ENCODE measurements at places on chromosomes 3 and 15.

- no peak for DNase-seq
Observed at GRCh38 chr3:125359700-125360099, 15.4 kb downstream of the ZNF148 start.

- DNase-seq, result no peak
Observed at GRCh38 chr15:77577366-77577950, 55.3 kb downstream of the LINGO1 start.

DNA sequence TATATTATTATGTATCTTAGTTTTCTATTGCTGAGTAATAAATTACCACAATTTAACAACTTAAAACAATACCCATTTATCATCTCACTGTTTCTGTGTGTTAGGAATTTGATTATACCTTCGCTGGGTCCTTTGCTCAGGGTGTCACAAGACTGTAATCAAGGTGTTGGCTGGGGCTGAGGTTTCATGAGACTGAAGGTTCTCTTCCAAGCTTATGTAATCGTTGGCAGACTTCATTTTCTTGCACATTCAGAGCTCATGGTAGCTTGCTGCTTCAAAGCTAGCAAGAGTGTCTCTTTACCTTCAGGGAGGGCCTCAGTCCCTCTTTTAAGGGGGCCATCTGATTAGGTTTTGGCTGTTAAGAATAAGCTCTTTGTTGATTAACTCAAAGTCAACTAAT is 293.1 kb downstream of the POLQ start:
- DNase-seq, result no peak

GRCh38 chr3:156769721-156770654 is 56.2 kb upstream of the LEKR1 start:
- no peak for DNase-seq

- no peak for DNase-seq
Observed at GRCh38 chr3:111538681-111539083, 3.3 kb upstream of the CD96 start.

DNA sequence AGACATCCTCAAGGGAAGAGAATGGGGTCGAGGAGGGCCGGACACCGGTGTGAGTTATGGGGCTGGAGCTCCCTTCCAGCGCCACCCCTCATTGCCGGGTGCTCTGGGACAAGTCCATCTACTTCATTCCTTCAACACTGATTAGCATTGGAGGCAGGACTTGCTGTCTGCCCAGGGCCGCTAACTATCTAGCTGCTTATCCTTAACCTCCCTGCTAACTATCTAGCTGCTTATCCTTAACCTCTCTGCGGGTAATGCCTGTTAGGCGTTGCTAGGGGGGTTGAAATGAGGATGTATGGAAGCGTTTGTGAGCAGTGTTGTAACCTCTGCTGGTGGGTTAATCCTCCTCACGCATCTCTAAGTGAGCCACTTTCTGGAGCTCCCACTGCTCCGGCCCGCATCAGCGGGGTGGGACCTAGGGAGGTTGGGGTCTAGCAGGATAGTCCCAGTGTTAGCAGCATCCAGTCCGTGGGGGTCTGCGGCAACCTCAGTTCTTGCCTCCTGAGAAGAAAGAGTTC is 10.9 kb upstream of the CHAC1 start:
- DNase-seq, result no peak

DNA sequence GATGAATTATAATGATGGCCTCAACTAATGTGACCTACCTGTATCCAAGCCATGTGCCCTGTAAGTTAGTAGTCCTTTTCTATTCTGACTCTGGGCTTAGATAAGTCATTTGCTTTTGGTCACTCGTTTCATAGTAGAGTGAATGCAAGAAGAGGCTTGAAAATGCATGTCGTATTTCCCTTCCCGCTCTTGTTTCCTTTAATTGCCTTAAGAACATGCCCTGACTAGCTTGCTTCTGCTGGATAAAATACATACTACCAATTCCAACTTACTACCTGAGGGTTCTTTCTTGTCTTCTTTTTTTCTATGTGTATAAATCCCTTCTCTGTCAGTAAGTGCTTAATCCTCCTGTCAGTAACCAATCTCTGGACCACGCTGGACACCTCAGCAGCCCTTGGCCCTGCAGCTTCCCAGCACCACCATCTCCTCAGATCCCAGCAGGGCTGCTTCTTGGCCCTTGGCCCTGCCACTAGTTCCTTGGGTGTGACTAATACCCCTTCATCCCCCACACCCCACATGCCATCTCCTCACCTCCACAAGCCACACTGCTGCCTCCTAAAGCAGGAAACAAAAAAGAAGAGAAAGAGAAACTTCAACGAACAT is 771.7 kb downstream of the IGSF11 start:
- DNase-seq, result no peak

DNA sequence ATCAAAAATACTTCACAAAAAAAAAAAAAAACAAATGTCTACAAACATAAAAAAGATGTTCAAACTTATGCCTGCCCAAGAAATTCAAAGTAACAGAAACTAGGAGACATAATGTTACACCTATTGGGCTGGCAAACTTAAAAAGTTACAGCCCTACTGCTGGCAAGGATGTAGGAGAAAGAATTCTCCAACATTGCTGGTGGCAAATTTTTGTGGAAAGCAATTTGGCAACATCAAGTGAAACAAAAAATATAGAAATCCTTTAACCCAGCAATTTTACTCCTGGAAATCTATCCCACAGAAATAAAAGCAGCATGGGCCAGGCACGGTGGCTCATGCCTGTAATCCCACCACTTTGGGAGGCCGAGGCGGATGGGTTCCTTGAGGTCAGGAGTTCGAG is 73.2 kb downstream of the STAG1 start:
- DNase-seq, result no peak

GRCh38 chr15:68311859-68312557 is 34.5 kb downstream of the FEM1B start:
- no peak for DNase-seq

DNA sequence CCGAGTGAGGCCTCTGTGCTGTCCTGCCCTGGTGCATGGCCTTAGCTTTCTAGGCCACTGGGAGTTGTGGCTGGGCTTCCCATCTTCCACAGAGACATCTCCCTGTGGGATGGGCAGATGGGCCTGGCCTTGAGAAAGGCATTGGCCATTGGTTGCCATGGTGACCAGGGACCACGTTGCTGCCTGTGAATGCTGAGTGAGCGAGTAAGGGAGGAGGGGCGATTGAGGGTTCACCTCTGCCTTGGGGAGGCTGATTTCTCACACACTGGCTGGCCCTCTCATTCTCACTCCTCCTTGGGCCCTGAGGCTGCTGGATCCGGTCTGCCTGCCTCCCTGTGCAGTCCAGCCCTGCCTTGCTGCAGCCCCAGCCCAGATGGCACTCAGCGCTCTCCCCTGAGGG is 26.4 kb upstream of the DOCK3 start:
- DNase-seq, result no peak

GRCh38 chr3:126847061-126847460 is 135.9 kb upstream of the PLXNA1 start:
- DNase-seq, result no peak

GRCh38 chr3:103657756-103658155 is 1222.9 kb downstream of the ZPLD1 start:
- no peak for DNase-seq

- DNase-seq, result no peak
Observed at GRCh38 chr3:8518138-8518537, 16.5 kb downstream of the LMCD1 start.

GRCh38 chr3:123686251-123686650 is 101.4 kb upstream of the HACD2 start:
- DNase-seq, result no peak

DNA sequence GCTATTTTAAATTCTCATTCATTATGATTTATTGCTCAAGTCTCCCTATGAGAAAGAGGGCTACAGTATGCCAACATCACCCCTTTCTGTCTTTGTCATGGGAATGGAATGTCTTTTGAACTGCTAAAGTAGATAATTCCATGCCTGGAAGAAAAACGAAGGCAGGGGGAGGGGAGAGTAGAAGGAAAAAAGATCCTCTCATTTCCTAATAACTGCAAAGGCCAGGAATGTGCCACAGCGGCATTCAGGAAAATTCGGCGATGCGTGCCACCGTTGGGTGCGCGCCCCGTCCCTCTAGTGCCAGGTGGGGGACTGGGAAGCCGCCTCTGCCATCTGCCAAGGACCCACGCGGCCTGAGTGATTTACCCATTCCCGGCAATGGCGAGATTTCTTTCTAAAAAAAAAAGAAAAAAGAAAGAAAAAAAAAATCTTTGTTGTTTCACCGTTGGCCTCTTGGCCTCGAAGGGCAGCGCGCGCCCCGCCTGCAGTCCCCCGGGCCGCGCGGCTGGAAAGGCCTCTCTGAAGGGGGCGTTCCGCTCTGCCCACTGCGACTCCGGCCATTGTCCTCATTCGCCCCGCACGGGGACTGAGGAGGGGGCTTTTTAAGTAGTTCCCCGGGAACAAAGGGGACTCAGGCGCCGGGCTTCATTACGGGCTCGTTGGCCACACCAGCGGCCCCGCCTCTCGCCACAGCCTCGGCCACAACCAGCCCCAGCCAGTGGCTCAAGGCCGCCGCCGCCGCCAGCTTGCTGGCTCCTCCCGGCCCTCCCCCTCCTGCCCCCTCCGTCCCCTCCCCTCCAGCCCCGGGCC is 54.5 kb downstream of the CPN2 start:
- DNase-seq, result no peak

DNA sequence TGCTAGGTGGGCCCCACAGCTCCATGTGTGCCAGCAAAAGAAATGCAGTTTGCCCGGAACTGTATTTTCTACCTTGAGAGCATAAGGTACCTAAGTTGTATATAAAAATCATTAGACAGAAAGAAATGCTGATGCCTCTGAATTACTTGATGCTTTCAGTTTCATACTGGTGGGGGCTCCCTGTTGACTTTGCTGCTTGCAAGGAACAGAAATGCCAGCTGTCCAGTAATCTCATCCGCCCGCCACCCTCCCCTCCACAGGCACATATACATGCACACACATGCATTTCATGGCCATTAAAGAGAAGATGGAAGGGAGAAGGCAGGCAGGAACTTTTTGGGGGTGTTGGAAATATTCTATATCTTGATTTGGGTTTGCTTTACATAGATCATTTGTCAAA is 38.4 kb downstream of the LIMD1 start:
- DNase-seq, result no peak

- no peak for DNase-seq
Observed at GRCh38 chr15:71571641-71572040, 238.7 kb upstream of the NR2E3 start.

DNA sequence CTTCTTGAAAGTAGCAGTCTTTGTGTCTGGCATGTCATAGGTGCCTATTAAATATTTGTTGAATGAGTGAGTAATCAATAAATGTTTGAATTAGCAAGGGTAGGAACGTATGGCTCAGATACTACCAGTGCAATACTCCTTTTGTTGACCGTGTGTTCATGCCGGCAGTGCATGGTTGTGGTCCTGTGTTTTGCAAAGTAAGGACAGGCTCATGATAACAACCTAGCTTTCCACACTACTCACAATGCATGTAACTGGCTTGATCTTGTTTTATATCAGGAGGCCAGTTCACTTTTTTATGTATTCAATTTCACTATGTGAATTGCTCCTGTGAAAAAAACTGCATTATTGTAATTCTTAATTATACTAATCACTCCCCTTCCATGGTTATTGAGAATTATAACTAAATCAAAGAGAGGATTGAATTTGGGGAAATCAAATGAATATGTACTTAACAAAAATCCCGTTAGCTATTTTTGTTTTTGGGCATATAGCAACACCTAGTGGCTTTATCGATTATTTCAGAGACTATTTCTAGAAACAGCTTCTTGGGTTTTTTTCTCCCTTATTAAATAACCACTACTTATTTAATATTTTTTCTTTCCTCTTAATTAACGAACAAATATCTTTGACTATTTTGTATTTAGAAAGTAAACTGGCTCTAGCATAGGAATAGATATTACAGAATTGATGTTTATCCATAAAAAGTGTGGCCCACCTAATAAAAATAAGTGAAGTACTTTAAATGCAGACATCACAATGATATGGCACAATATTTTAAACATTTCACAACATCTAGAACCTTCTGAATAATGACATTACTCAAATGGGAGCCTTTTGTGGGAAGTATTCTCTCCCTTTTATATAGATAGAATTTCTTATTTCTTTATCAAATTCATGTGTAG is 218.5 kb downstream of the BBX start:
- no peak for DNase-seq

GRCh38 chr3:45054196-45054857 is 28.2 kb downstream of the CLEC3B start:
- DNase-seq, result no peak

DNA sequence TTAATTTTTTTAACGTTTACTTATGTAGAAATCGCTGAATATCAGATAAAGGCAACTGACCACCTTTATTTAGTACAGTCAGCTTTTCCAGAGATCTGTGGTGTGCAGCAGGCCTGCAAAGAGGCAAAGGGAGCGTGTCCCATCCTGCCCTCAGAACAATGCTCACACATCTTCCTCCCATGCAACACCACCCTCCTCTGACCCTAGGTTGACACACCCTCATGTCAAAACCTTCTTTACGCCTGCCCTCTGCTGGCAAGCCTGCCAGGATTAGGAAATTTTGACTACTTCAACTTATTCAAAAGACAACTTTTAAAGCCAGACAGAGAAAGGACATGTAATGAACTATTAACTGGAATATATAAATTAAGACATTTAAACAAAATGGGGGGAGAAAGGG is 513.7 kb downstream of the FOXP1 start:
- peak; percentile 32 for DNase-seq

- DNase-seq, result no peak
Observed at GRCh38 chr3:148381051-148381450, 316.7 kb upstream of the AGTR1 start.

DNA sequence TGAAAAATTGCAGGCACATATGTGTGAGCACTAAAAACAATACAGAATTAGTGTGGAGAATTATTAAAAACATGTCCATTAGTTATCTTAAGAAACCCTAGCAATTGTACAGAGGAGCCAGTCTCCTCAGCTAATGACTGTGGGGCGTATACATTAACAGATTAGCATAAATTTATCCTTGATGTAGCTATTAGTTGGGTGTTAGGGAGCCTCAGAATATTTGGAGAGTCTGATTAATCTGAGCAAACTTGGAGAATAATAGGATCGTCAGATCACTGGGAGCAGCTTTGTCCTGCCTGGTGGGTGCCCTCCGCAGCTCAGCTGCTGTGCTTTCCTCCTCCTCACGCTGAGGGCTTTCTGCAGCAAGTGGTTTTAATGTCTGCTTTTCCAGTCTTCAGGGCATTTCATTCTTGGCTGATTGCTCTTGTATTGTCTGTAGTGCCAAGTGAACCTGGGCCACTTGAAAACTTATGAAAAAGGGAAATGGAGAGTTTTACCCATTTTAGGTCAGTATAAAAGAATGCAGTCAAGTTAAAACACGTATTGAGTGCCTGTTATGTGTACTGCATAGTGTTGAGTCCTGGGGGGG is 417.4 kb upstream of the SEMA6D start:
- DNase-seq, result no peak

DNA sequence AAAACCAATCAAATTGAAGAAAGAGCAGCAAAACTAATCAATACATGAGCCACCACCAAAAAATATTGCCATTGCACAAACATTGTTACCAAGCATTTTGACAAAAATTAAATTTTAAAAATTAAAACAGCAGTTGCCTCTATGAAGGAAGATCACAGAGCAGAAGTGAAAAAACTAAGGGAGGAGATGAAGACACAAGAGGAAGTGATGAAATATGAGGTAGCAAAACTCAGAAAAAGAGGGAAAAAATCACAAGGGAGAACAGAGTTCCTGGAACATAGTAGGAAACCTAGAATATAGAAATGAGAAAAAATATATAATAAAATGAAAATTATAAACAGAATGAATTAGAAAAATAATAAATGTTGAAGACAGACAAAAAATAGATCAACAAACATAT is 7.3 kb upstream of the SERPINI2 start:
- no peak for DNase-seq

All from stimulated activated CD4-positive, alpha-beta T cell treated with anti-CD3 and anti-CD28 coated beads, TNF-alpha, amount 100 ng/mL, for 1 hour (primary cell).